Gastroesophageal sphincter (tissue), 4 donors: ENCODE measurements at places on chromosomes 2 and 18. TPM values are rescaled to one million over a fixed set of nuclear protein-coding genes. Genes with fewer than 3 reads are reported as not detected.
A peak's percentile ranks its signal among the peaks of the same experiment; 100 is the strongest.

Gene UGT1A7
- 4.6 TPM for total RNA-seq

DNA sequence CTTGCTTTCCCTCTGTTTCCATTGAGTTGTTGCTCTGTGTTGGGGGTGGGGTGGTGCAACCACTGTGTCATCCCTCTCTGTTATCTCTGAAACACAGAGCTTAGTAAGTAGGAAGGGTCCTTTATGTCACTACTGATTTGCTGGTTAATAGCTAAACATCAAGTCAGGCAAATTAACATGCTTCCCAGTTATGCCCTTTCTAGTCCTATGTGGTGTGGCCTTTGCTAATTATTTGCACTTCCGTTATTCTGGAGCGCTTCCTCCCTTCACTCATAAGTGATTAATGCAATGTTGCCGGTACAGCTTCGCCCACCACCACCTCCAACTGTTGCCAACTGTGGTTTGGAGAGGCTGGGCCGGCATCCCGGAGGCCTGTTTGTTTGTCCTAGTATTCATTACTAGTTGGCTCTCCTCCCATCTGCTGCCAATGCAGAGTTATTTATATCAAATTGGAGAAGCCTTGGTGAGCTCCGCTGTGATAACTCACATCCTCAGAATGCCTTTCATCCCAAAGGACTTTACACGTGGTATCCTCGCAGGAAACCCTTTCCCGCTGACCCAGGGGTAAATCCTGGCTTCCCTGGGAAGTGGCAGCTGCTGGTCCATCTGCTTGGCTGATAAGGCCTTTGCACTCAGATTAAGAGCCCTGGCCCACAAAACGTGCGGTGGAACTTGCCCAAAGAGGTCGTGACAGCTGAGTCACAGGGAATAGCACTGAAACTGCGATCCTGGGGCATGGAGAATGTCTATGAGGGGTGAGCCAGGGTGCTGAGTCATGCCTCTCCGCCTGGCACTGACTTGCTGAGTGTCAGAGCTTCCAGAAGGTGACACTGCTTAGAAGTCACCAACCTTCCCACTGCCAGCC, 72.0 kb upstream of the ZCCHC2 start:
- peak; percentile 75 for ATAC-seq

- ATAC-seq, result no peak
These were observed 60.0 kb upstream of the SGPP2 start for GRCh38 chr2:222364285-222364895.

- ATAC-seq, result no peak
These were observed 51.0 kb upstream of the FAM117B start for GRCh38 chr2:202583709-202584219.

DNA sequence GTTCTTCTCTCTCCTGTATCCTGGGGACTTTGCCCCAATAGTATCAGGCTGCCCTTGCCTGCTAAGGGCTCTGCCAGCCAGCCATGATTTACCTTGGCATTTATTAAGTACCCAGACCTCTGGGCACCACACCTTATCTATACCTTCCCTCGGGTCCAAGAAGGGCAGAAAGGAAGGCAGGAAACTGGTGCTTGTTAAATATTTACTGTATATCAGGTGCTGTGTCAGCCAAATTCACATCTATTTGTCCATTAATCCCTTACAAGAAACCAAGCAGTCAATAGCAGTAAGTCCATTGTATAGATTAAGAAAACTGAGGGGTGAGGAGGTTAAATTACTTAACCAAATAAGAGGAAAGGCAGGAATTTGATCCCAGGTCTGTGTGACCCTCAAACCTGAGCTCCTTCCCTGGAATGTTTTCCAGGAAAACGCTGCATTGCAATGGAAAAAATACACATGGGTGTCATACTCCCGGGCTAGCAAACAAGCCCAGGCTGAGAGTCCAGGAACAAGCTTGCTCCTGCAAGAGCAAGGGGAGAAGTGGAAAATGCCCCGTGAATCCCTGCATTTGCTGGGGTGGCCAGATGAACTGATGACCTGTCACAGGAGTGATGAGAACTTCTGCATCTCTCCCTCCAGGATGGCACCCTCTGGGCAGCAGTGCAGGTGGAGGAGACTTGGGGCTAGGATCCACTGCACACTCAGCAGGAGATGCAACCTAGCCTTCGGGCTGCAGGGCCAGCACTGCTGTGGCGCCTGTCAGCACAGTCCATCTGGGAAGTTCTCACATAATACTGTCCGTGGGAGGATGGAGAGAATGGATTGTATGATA, 30.4 kb downstream of the CIB4 start:
- ATAC-seq, result no peak

DNA sequence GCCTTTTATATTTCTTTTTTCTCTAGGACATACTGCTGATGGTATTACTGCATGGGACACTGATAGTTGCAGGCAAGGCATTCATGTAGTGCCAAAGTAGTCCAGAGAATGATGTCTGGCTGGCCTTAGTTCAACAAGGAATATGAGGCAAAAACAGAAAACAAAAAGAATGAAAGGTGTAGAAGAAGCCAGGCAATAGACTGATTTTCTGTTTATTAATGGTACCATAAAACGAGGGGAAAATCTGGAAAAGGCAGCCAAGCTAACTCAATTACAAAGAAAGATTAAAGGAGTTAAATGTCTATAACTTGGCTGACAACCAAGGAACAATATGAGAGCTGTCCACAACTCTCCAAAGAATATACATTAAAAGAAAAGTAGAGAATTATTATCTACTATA, 284.9 kb downstream of the ZEB2 start:
- no peak for ATAC-seq

- ATAC-seq, result peak; percentile 0
These were observed 684 bp upstream of the ZCCHC2 start for GRCh38 chr18:62522178-62522503.

DNA sequence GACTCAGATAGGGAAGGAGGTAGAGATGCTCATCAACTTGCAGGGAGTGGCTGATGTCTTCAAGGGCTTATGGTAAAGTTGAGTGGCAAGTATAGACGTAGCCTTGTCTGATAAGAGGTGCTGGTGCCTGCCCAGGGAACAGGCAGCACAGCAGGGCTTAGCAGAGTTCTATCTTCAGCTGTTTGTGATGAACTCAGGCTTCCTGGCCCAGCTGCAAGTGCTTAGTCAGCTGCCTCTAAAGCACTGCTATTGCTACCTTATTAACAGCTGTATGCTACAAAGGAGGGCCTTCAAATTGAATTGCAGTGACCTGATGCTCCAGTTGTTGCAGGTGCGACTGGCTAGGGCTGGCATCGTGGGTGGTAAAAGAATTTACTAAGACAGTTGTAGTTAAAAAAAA, 82.1 kb downstream of the TSN start:
- no peak for ATAC-seq
